Hepatocyte (in vitro differentiated cells): ENCODE measurements at places on chromosomes 16 and 17. TPM values are rescaled to one million over a fixed set of nuclear protein-coding genes. Genes with fewer than 3 reads are reported as not detected.

GRCh38 chr17:17568772-17569195, 22.7 kb downstream of the PEMT start:
- H3K27ac ChIP-seq = no peak overlapping the region
- no peaks in the 10 kb centered on the region for H3K27me3 ChIP-seq
- H3K36me3 ChIP-seq = no peaks in the 10 kb centered on the region
- DNase-seq = peak; percentile 81
- H3K4me3 ChIP-seq = no peak overlapping the region
- peaks cover 26% of the 10 kb centered on the region for H3K4me1 ChIP-seq

- DNase-seq = no peak
- H3K4me1 ChIP-seq = peaks cover 28% of the 10 kb centered on the region
- no peak overlapping the region for H3K27ac ChIP-seq
Measured at GRCh38 chr16:57504001-57504400, 17.7 kb upstream of the DOK4 start.

DNA sequence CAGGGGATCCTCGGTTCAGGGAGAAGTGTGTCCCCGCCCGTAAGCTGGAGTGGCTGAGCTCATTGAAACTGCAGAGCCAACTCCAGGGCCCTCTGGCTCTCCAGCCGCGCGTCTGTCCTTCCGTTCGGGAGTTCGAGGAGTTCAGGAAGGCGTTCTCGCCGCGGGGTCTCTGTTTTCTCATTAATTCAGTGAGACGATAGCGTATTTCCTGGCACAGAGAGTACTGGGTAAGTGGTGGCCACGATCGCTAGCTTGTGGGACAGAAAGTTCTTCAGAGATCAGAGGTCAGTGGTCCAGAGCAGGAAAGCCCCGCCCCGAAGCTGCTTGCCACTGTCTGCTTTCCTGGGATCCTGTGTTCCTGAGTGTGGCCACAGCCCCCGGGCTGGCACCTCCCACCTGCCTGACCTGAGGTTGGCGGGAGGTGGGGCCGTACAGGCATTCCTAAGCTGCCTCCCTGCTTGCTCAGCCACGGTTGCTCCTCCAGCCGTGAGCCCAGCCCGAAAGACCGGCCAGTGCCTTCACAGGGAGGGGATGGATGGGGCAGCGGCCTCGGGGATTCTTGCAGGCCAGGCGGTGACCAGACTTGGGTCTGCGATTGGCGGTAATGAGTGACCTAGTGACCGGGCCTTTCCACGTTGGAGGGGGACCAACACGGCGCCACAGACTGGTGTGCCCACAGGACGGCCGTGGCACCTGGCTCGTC, 8.9 kb downstream of the BAIAP2 start:
- no peaks in the 10 kb centered on the region for H3K27me3 ChIP-seq
- H3K4me3 ChIP-seq = no peak overlapping the region
- peaks cover 40% of the 10 kb centered on the region for H3K4me1 ChIP-seq
- DNase-seq = peak; percentile 80
- H3K36me3 ChIP-seq = no peaks in the 10 kb centered on the region

- H3K27ac ChIP-seq = no peak overlapping the region
- H3K27me3 ChIP-seq = no peaks in the 10 kb centered on the region
- H3K36me3 ChIP-seq = no peaks in the 10 kb centered on the region
- H3K4me1 ChIP-seq = no peaks in the 10 kb centered on the region
- no peak for DNase-seq
Measured at GRCh38 chr17:15332338-15332737, 9.1 kb downstream of the TEKT3 start.

The MMP25 gene
- 0.60 TPM in 1 of 2 replicates, not detected in the other for total RNA-seq
